ENCODE measurements at places on chromosomes 3 and 15.

DNA sequence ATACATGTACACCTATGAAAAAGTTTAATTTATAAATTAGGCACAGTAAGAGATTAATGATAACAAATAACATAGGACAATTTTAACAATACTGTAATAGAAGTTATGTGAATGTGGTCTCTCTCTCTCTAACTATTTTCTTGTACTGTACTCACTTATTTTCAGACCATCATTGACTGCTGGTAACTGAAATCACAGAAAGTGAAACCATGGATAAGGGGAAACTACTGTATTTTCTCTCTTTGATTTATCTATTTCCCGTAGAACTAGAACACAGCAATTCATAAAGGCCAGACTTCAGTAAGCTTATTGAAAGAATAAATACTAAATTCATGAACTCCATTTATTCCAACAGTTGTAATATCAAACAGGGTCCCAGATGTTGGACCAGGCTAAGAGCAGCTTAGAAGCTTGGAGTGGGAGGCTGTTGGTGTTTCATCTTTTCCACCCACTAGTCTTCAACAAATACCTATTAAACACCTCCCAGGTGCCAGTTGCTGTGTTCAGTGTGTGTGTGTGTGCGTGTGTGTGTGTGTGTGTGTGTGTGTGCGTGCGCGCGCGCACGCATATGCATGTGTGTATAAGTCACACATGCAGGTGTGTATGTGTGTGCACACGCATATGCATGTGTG, 235.4 kb downstream of the FOXP1 start:
- DNase-seq, result no peak

- no peak for DNase-seq
These were observed 64.8 kb downstream of the SAMMSON start for GRCh38 chr3:70064194-70064779.

DNA sequence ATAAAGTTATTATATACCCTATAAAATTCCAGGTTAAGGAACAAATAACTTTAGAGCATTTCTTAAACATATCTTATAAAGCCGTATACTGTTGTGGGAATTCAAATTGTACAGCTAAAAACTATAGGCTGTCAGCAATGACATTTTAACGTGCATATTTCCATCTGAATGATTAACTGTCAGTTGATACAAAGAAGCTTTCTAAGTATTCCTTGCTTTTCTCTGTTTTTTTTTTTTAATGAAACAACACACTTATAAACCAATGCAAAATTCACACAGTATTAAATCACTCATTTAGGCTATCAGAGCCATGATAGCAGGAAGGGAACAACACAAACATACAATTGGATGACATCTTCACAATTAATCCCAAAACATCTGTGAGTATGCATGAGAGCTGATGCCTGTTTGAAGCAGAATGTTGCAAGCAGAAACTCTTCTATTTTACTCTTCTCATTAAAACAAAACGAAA, 61.9 kb downstream of the CTDSPL start:
- no peak for DNase-seq

- no peak for DNase-seq
These were observed 20.7 kb upstream of the RPP14 start for GRCh38 chr3:58285334-58285733.

GRCh38 chr3:150236316-150237082, 171.6 kb upstream of the TSC22D2 start:
- DNase-seq, result no peak

DNA sequence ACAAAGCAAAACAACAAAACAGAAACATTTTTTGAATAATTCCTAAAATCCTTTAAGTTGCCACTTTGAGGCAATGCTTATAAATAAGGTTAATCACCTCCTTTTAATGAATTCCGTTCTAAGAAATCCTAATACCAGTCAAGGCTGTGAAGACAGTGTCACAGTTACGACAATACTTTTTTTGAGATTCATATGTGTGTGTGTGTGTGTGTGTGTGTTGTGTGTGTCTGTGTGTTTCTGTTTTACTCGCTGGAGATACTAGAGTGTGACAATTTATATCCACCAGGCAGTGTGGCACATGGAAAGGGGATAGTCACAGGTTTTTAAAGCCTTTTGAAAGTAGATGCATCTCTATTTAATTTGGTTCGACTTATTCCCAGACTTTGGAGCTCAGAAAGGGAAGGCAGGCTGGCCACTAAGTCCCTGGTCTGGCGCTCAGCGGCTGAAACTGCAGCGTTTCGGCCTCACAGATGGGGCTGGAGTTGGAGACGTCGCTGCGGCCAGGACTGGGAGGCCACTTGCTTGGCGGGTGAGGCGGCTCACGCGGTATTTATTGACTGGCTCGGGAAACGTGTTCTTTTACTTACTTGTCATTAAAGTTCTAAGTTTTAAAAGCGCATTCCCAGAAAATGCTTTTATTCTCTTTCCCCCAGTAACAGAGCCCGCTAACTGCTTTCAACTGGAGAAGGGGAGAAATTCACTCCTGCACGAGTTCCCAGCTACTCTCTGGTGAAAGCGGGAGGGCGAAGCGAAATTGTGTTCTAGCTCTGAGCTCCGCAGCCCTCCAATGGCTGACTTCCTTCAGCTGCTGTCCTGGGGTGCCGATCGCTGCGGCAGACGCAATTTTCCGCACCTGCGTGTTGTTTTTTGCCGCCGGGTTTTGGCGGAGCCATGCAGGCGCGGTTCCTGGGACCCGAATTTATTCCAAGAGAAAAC, 13.7 kb downstream of the ZIC1 start:
- no peak for DNase-seq

GRCh38 chr3:60584250-60584649, 667.0 kb downstream of the FHIT start:
- DNase-seq, result no peak

DNA sequence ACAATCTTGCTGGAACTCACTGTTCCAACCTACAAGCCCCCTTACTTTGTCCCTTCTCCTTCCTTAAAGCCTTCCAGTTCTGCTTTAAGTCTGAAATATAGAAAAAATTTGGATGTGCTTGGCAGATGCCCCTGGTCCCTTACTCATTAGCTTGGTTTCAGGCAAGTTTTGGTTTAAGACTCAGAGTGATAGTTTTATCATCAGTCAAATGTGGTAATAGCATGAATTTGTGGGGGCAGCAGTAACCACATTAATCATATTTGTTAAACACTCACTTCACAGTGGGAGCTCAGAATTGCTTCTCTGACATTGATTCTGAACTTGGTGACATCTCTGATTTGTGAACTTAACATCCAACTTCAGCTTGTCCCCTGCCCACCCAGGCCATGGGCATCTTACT, 58.3 kb upstream of the ALDH1A3 start:
- no peak for DNase-seq

- no peak for DNase-seq
These were observed 543 bp downstream of the TMEM202 start for GRCh38 chr15:72398648-72399047.

DNA sequence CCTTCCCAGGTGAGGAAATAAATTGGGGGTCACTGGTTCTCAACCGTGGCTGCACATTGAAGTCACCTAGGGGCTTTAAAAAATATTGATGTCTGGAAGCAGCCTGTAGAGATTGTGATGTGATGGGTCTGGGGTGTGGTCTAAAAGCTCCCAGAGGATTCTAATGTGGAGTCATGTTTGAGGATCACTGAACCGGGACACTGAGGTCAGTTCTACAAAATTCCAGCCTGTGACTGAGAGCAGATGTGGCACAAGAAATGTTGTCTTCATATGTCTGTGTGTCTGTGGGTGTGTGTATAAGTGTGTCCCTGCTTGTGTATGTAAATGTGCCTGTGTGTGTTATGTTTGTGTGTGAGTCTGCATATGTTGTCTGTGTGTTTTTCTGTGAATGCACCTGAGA, 79.9 kb downstream of the TLE3 start:
- no peak for DNase-seq

DNA sequence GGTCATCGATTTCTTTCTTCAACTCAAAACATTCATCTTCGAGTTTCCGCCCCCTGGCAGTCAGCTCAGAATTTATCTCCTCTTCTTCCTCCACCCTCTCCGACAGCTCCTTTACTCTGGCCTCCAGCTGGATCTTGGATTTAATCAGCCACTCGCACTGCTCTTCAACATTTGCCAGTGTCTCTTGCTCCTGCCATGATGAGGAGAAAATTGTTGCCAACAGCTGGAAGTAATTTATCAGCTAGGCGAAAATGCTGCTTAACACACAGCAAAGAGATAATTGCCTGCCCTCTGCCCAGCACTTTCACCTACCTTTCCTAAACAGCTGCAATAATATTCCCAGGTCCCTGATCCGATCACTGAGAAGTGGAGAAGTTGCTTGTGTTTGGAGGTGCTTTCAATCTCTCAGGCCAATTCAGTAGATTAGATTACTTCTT, 69.3 kb downstream of the MYH15 start:
- no peak for DNase-seq

DNA sequence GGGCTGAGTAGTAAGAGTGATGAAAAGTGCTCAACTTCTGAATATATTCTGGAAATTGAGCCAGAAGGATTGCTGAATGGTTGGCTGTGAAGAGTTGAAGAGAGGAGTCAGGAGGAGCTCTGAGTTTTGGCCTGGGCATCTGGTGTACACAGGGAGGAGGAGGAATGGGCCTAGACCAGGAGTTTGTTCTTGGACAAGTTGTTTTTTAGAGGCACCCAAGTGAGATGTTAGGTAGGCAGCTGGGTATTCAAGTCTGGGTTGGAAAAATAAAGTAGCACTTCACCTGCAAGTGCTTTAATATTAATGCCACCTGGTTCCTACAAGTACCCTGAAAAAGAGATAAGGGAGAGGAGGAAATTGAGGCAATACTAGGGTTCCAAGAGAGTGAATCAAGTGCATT, 14.7 kb downstream of the BSN start:
- DNase-seq, result no peak

DNA sequence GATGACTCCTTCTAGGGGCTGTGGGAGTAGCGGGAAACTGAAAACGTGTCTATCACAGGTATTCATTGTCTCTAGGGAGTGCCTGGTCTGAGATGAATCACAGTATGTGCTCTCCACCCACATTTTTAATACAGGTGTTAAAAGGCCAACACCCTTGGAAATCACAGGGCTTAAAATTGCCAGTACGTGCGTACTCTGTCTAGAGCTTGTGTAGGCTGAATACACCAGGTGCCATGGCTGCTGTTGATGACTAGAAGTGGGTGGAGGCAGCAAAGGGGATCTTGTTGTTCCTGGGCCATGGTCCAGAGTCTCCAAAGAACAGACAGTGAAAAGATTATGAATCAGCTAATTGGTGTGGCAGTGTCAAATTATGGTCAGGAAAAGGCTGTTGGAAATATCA, 35.1 kb upstream of the P3H2 start:
- DNase-seq, result no peak

GRCh38 chr15:74528876-74529275, 12.1 kb upstream of the ARID3B start:
- no peak for DNase-seq

DNA sequence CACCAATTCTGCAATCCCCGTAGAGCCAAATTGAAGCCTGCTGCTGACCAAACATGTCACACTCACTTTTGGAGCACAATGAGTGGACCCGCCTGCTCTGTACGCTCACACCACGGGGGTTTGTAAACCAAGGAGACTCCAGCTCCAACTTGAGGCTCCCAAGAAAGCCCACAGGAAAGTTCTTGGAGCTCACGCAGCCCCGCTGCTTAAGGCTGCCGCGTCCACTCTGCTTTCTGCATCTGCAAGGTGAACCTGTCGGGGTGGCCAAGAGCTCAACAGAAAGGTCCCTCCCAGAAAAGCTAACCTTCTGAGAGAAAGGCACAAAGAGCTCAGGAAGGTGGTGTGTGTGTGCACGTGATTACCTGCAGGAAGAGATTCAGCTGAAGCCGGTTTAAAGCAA, 94.9 kb downstream of the PCSK6 start:
- no peak for DNase-seq

DNA sequence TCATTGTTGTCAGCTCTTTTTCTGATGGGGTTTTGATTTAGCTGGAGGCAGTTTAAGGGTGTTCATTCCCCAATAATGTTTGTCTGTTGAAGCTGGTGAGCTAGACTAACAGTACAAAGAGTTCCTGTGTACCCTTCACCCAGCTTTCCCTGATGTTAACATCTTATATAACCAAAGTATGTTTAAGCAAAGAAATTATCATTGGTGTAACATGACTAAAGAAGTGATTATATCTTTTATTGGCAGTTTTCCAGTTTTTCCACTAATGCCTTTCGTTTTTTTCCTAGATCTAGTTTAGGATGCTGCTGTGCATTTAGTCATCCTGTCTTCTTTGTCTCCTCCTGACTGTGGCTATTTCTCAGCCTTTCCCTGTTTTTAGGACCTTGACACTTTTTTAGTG, 165.6 kb downstream of the LPP start:
- no peak for DNase-seq

DNA sequence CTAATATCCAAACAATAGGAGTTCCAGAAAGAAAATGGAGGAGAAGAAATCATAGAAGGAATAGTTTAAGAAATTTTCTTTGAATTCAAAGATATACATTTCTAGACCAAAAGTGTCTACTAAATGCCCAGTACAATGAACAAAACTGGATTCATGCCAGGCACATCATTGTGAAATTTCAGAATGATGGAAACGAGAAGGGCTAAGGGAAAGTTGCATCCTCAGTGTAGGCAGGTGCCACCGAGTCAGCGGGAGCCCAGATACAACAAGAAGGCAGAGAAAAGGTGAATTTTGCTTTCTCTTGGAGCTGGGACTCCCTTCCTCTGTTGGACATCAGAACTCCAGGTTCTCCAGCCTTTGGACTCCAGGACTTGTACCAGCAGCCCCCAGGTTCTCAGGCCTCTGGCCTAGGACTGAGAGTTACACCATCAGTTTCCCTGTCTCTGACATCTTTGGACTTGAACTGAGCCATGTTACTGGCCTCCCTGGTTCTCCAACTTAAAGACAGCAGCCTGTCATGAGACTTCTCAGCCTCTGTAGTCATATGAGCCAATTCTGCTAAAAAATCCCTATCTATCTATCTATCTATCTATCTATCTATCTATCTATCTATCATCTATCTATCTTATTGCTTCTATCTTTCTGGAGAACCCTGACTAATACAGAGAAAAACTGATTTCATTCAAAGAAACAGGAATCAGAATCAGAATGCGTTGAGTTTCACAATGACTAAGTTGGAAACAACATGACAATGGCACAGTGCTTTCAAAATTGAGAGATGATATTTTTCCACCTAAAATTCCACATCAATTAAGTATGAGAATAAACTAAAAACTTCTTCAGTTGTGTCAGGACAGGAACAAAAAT, 207.7 kb downstream of the FAM43A start:
- DNase-seq, result no peak

DNA sequence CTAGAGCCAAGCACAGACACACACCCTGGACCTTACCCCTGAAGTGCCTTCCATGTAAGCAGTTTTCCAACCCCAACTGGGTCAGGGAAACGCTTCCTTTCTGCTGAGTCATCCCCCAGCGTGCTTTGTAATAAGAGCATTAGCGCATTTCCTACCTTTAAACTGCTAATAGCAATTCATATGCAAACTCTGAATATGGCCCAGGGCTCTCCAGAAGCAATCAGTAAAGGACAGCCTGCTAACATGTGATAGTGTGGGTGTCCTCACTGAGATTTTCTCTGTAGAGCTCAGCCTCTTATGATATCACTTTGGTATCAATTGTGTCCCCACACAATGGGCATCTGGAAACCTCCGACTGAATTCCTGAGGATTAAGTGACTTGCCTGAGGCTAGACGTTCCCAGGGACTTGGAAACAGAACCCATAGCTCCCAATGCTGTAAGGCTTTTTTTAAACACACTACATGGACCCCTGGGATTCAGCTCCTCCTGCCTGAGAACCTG, 5.6 kb downstream of the GABRB3 start:
- no peak for DNase-seq

GRCh38 chr15:79916502-79917132, 19.8 kb upstream of the MTHFS start:
- no peak for DNase-seq

Measured in T-cell (primary cell).